ENCODE measurements at places on chromosomes 7 and 10.

DNA sequence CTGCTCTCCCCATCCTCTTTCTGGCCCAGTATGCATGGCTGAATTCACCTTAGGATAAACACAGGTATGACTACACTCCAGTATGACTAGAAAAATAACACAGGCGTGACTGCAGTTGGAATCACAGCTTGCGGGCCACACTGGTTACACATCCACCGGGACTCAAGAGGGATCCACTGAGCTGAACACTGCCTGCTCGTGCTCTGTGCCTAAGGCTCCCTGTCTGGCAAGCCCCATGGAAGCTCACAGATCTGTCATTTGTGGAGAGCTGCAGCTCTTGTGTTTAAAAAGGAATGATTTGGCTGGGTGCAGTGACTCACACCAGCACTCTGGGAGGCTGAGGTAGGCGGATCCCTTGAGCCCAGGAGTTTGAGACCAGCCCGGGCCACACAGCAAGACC, 26.8 kb downstream of the VOPP1 start:
- DNase-seq, result peak; percentile 76

GRCh38 chr7:78161781-78162180, 363.2 kb downstream of the PHTF2 start:
- no peak for DNase-seq

- peak; percentile 69 for DNase-seq
Measured at GRCh38 chr10:79070606-79071395, 2.0 kb downstream of the ZMIZ1 start.

- DNase-seq, result peak; percentile 10
Measured at GRCh38 chr7:143988976-143989745, 11.0 kb upstream of the OR6B1 start.

DNA sequence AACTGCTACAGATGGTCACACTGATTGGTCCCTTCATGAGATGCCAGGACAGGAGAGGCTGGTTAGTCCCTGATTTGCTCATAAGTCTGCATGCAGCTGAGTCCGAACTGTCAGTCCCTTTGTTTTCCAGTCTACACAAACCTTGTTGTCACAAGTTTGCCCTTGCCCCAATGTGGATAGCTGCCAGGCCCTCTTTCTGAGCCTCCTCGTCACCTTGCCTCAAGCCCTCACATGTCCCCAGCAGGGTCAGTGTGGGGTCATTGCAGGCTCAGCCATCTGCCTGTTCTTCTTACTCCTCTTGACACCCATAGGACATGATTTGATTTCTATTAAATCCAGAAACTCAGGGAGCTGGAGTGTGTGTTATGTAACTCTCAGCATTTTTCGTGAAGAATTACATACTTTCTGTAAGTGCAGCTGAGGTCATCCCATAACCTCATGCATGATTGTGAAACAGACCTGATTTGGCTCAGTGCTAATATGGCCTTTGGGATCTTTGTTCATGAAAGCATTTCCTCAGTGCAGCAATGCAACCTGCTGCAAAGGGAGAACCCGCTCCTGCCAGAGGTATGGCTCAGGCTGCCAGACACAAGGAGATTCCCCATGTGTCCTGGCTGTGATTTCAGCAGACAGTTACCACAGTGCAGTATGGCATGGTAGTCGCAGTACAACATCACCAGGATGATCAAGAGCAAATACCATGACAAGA, 70.0 kb upstream of the ZMIZ2 start:
- peak; percentile 88 for DNase-seq

DNA sequence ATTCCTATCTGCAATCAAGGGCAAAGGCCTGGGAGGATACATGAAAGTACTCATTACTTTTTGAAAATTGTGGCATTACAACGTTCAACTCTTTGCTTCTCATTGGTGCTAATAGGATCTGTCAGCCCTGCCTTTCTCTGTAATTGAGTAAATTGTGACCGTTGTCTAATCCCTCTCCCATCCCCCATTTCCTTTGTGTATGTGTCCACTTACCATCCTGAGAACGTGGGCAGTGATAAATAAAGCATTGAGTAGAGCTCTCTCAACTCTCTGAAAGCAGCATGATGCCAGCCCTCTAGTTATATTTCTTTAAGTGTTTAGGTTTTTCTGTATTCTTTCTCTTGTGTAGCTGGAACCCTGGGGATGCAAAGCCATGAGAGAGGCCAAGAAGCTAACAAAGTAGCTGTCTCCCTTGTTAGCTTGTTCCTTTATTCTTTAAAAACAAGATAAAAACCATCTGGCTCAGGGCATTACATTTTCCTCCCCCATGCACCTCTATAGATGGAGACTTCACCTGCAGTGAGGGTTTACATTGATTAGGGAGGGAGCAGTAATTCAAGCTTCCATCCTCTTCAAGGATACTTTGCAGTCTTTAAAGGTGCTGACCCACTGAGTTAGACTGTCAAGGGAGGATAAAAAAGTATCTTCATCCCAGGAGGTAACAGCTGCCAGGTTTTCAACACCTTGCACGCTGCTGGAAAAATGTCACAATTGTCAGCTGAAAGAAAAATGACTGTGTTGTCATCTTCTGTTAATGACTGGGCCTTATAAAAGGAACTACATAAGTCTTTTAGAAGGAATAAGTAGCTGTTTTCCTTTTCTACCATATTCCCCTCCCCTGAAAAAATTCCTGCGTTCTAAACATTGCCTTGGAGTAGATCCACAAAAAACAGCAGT, 112.3 kb downstream of the BTRC start:
- no peak for DNase-seq

DNA sequence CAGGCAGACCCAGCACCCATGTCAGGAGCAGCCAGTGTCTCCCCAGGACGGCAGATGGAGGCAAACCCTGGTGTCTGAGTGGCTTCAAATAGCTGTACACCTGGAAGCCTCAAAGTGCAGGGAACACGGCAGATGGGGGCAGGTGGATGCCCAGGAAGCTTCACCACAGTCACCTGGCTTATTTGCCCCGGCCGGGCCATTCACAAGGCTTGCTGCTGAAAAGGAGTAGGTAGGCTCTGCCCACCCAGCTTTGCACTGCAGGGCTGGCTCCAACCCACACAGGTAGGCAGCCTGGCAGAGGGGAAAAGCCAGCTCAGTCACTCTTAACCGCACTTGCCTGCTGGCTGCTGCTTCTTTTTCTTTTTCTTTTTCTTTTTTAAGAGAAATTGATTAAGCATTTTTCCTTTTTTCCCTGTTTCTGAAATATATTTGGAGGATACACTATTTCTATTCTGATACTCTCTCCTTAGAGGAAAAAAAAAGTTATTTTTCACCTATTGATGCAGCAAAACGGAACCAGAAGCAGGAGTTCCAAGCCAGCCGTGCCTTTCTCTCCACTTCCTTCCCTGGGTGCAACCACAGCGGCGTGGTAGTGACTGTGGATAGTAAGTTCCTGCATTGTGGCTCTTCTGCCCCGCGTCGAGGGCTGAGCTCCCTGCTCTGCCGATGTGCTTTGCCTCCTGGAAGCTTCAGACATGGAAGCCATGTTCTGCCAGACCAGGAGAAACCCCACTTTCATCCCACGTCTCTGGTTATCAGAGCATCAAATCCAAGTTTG, 118.3 kb downstream of the KLF6 start:
- no peak for DNase-seq

- DNase-seq, result no peak
Measured at GRCh38 chr10:96685306-96685705, 35.0 kb downstream of the PIK3AP1 start.

All from fibroblast of upper back skin (primary cell).